Stimulated activated naive CD4-positive, alpha-beta T cell treated with Interleukin-2 at 50 U/mL for 16 hours (primary cell): ENCODE measurements at places on chromosomes 6 and 20.

GRCh38 chr20:39885975-39886649, 802.9 kb downstream of the MAFB start:
- DNase-seq = no peak

GRCh38 chr6:87879132-87879861, 168.3 kb upstream of the SPACA1 start:
- DNase-seq = no peak

- no peak for DNase-seq
Measured at GRCh38 chr20:13118676-13119075, 102.4 kb upstream of the ISM1 start.

GRCh38 chr20:40279390-40279789, 409.6 kb downstream of the MAFB start:
- DNase-seq = no peak

- no peak for DNase-seq
Measured at GRCh38 chr6:139765825-139766285, 391.4 kb upstream of the CITED2 start.

GRCh38 chr20:56504373-56505005, 20.1 kb upstream of the FAM209A start:
- no peak for DNase-seq

DNA sequence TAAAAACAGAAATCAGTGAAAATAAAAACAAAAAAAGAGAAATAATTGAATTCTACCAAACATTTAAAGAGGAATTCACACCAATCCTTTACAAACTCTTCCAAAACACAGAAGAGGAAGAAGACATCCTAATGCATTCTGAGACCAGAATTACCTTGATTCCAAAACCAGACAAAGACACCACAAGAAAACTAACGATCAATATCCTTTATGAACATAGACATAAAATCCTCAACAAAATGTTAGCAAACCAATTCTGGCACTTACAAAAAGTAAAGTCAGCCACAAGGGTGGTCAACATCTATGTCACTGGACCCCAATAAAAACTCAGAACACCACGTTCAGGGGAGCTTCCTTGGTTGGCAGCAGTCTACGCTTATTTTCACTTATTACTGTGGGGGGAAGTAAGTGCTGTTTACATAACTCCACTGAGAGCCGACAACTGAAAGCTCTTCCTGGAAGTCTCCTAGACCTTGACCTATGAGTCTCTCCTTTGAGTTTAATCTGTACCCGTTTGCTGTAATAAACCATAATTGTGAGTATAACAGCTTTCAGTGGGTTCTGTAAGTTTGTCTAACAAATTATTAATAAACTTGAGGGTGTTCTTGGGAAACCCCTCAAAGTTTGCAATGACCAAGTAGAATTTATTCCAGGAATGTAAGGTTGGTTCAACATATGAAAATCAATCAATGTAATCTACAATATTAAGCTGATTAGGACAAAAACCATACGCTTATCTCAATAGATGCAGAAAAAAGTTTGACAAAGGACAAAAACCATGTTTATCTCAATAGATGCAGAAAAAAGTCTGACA, 24.5 kb downstream of the GZF1 start:
- DNase-seq = no peak

- no peak for DNase-seq
Measured at GRCh38 chr6:133092199-133092598, 149.0 kb upstream of the EYA4 start.

- DNase-seq = no peak
Measured at GRCh38 chr6:16619777-16620176, 141.5 kb downstream of the ATXN1 start.

GRCh38 chr6:110410511-110410910, 4.9 kb downstream of the DDO start:
- DNase-seq = no peak

GRCh38 chr6:166728884-166729530, 102.0 kb upstream of the RPS6KA2 start:
- no peak for DNase-seq

GRCh38 chr6:100342830-100343229, 121.9 kb downstream of the SIM1 start:
- DNase-seq = no peak

DNA sequence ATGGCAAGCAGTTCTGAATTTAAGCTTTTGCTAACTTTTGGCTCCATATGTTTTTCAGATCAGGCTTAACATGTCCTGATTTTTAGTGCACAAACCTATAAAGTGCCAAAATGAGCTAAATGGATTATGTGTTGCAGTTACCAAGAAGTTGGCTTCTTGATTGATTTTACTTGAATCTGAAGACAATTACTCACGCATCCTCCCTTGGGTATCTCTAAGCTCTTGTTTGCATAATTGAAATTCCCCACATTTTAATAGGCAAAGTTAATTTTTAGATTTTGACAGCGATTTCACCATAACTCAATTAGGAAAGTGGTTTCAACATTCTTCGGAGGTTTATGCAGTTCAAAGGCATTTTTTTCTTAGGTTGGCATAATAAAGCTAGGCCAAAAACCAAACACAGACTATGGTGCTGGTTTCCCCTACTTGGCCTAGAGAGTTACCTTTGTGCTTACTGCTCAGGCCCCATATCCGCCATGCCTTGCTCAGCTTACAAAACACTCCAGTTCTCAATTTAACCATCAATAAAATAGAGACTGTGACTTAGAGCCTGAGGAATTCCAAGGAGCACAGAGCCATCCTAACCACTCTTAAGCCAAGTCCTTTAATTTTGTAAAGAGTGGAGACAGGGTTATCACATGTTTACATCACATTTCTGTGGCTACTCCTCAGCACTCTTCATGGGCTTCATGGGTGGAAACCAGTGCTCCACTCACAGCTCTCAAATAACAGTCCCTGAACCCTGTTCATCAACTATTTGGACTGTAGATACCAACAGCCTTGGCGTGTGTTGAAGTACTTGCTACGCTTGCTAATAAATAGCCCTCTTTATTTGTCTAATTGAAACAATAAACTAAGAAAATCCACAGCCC, 32.1 kb downstream of the LAMA4 start:
- no peak for DNase-seq

DNA sequence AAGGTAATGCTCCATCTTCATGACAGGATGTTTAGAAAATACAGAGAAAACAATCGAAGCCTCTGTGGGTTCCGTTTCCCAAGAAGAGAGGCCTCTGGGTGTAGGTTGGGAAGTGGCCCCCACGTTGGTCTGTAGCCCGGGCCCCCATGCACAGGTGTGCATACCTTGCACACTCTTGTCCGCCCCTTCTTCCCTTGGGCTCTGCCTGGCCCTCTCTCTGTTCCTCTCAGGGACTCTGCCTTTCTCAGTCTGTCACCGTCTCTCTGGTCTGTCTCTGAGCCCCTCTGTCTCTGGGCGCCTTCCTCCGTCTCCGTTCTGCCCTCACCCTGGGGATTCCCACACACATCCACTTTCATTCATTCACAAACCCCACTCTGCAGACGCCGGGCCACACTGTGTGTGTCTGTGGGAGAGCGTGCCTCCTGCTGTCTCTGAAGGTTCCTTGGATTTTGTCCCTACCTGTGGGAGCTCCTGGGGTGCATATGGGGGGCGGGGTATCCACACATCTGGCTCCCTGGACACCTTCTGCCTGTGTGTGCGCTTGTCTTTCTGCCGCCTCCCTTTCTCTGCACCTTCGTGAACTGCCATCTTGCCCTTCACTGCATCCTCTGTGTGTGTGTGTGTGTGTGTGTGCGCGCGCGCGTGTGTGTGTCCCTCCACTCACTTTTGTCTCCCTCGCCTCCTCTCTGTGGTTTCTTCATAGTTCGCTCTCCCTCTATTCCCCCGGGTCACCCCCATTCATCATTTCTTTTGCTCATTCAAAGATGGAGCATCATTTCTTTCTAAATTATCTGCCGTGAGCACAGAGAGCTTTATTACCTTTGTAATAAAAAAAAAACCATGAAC, 75.3 kb downstream of the SRC start:
- DNase-seq = no peak

DNA sequence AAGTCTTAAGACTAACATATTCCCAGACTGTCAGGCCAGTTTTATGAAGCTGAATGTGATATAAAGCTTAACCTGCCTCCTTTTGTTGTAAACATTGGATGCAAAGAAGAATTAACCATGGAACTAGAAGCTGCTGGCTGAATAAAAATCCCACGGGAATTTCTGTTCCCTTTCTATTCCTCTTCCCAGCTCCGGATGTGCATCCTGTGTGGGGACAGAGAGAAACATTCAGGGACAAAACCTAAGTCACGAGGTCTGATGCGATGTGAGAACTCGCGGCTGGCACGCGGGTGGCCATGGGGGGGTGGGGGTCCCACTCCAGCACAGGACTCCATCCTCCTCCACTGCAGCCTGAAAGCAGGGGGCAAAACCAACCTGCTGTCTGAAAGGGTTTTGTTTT, 32.2 kb downstream of the RAMACL start:
- DNase-seq = no peak

GRCh38 chr20:1296117-1296610, 30.1 kb downstream of the SNPH start:
- DNase-seq = no peak
